Gastroesophageal sphincter (tissue), 4 donors: ENCODE measurements at places on chromosomes 4 and X.

DNA sequence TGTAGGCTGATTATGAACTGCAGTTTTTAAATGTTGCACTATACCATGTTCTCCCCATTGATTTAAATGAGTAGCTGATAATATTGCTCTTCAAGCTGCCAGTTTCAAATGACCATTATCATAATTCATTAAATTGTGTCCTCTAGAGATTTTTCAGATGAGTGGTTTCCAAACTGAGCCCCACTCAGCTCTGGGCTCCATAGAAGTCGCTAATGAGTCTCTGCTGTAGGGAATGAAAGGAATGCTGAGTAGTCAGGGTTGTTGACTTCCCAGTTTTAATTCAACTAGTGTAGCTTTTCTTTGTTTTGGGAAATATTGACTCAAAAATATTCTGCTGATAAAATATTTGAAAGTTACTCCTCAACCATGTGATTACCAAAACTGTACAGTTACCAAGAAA lies 1081.1 kb downstream of the ARAP2 start:
- ATAC-seq, result no peak

GRCh38 chr4:10123227-10124101 lies 6.9 kb upstream of the WDR1 start:
- ATAC-seq, result peak; percentile 42

GRCh38 chrX:129472116-129472515 lies 51.2 kb downstream of the SMARCA1 start:
- no peak for ATAC-seq

DNA sequence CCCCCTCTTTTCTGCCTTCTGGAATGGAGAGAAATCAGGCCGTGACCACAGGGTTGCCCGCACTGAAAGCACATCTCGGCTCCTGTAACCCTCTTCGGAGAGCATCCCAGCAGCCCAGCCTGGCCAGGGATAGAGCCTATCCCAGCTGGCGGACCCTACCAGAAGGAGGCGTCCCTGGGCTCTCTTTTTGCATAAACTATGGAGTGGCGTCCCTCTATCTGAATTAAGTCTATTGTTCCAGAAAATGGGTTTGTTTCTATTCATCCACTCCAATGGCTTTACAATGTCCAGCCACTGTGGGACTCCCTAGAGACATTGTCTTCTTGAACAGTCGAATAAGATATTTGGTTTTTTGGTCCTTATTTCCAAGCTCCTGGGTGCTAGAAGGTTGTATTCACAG lies 689 bp upstream of the NHSL2 start:
- ATAC-seq, result no peak

GRCh38 chrX:80917919-80918318 lies 108.2 kb upstream of the BRWD3 start:
- no peak for ATAC-seq

DNA sequence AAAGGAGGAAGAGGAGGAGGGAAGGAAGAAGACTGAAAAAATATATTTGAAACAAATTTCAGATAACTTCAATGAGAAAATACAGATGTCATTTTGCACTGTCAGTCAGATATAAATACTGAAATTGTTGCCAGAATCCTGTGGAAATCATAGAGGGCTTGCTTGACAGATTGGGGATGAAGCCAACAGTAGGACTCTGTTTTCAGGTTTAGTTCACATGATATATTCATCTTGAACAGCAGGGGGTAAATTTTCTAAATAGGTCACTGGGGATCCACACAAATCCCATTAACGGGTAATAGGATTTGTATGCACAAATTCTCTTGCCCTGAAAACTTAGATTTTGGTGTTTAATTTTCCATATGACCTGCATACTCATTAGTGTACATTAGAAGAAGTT lies 103.3 kb upstream of the PCDH18 start:
- ATAC-seq, result no peak

DNA sequence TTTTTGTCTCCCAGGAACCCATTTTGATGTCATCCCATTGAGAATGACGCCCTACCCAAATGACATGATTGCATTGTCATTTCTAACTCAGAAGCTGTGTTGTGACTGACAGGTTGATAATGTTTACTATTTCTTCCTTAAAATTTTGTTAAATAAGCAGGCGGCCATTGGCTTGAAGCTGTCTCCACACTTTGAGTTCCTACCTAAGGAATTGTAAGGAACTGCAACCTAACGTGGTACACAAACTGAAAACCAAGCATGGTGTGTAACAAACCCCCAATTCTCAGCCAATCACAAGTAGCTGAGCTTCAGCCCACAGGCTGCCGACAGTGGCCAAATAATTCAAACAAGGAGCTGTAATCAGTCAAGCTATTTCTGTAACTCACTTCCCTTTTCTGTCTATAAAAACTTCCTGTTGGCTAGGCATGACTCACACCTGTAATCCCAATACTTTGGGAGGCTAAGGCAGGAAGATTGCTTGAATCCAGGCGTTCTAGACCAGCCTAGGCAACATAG lies 2.9 kb upstream of the MND1 start:
- no peak for ATAC-seq

- no peak for ATAC-seq
Observed at GRCh38 chr4:2822461-2823300, 21.0 kb upstream of the ADD1 start.

- no peak for ATAC-seq
Observed at GRCh38 chr4:140186651-140187315, 32.8 kb upstream of the MAML3 start.

GRCh38 chr4:107618656-107619055 lies 101.4 kb downstream of the PAPSS1 start:
- ATAC-seq, result no peak

DNA sequence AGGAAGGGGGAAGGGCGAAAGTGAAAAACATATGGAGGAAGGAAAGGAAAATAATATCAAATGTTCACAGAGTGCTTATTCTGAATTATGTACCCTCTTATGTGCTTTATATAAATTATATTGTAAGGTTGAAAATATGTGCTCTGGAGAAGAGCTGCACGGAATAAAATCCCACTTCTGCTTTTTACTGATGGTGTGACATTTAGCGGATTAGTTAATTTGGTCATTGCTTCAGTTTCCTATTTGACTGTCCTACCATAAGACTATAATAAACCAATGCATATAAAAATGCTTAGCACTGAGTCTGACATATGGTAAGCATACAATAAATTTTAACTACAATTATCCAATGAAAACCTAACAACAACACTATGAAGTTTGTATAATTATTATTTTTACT lies 86.2 kb downstream of the NPFFR2 start:
- ATAC-seq, result no peak

DNA sequence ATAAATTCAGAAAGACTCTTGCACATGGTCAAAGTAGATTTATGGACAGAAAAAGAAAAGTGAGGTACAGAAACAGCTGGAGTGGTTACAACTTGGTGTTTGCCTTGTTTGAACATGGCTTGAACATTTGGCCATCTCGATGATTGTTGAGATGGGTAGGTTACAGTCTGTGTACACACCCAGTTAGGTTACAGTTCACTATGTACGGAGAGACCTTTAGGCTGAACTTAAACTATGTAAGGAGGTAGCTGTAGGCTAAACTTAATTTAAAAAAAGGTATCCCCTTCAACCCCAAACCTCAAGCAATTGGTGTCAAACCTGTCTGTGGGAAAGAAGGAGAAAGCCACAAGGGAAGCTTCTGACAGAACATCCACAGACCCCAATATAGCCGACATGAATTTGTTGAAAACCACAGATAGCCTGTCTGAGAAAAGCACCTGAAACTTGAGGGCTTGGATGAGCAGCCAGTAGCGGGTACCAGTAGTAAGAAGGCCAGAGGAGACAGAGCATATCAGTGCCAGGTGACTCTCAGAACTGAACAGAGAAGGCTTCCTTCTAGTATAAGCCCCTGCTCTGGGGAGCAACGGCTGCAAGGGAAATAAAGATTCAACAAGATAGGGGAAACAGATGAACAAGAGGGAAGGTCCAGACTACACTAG lies 247.9 kb upstream of the GALNTL6 start:
- ATAC-seq, result no peak

- ATAC-seq, result no peak
Observed at GRCh38 chr4:114597410-114598115, 1.0 kb upstream of the UGT8 start.

- ATAC-seq, result no peak
Observed at GRCh38 chr4:151702256-151702655, 58.6 kb downstream of the GATB start.

DNA sequence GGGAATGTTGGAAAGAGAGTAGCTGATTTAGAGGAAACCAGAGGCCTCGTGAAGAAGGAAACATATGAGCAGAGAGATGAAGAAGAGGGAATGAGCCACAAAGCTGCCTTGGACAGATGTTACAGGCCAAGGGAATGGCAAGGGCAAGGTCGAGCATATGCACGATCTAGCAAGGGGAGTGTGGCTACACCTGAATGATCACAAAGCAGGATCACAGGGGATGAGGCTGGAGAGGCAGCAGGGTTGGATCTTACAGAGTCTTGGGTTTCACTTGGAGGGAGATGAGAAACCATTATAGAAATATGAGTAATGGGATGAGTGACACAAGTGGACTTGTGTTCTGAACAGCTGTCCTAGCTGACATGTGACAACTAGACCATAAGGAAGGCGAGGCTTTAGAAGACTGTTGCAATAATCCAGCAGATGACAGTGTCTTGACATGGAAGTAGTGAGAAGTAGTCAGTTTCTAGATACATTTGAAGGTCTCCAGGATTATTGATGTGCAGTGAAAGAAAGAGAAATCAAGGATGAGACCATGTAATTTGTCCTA lies 58.7 kb downstream of the RASGEF1B start:
- ATAC-seq, result no peak

DNA sequence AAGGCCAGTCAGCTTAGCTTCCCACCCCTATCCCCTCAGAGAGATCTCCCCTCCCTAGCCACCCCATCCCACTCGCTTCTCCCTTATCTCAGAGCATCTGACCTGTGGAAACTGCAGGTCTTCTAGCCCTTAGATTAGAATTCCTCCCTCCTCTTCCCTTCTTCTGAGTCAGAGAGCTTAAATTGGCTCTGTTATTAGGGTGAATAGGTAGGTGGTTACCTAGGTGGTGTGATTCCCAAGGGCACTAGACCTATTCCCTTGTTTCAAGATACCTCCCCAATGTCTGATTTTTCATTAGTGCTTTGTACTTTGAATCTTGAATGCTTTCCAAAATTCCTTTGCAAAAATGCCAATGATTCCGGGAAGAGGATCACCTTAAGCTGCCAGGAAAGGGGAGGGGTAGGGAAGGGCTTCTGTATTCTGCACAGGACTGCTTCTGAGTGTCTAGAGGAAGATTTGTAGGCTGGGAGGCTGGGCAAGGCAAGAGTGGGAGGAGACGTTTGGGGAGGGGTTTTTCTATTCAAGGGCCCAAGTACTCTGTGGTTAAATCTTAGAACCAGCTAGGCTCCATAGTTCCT lies 24.5 kb upstream of the MSN start:
- ATAC-seq, result no peak

GRCh38 chr4:144267084-144267483 lies 126.6 kb upstream of the GYPA start:
- ATAC-seq, result no peak

DNA sequence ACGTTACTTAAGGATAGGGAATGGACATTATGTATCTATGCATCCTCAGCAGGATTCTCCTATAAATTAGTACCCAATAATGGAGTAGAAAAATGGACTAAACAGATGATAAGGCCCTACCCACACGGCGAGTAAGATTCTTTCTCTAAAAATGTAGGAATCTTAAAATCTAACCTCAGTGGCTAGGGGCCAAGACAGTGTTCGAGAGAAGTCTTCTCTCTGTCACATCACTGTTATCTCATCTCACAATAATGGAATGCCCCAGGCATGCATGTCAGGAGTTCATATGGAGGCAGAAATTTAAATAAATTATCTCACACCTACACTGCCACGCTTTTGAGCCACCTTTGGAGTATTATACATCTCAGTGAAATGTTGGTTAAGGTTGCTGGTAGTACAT lies 132.9 kb downstream of the LDB2 start:
- no peak for ATAC-seq

- no peak for ATAC-seq
Observed at GRCh38 chr4:97691111-97691605, 452.1 kb downstream of the STPG2 start.

DNA sequence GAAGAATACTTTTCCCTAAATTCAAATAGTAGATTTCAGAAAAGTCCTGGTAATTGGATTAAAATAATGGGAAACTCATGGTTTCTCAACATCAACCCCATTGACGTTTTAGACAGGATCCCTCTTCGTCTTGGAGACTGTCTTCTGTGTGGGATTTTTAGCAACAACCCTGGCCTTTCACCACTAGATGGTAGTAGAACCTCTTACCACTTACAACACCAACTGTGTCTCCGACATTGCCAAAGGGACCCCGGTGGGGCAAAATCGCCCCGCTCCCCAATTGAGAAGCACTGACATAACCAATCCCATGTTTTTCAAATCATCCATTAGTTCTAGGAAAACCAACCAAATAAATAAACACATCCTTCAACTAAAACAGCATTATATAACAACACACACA lies 16.9 kb upstream of the ANOS1 start:
- ATAC-seq, result no peak

DNA sequence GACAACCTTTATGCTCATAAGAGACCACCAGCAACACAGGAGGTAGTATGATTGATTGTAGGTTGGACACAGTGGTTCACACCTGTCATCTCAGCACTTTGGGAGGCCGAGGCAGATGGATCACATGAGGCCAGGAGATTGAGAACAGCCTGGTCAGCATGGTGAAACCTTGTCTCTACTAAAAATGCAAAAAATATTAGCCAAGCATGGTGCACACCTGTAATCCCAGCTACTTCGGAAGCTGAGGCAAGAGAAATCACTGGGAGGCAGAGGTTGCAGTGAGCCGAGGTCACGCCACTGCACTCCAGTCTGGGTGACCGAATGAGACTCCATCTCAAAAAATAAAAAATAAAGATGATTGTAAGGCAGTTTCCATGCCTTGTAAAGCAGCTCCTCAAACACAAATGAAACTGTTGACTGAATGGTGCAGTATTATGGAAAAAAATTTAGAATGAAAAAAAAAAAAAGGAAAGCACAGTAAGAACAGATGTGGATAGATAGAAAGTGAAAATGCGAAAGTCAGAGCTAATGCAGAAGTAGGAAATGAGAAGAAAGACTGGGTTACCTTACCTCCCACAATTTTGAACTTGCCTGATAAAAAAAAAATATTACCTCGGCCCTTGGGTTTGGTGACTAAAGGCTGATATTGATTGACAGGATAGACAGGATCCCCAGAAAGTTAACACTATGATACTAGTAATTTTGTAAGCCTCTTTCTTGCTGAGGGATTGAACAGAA lies 249.2 kb upstream of the TRAM1L1 start:
- no peak for ATAC-seq

- ATAC-seq, result no peak
Observed at GRCh38 chrX:76971393-76972376, 475.5 kb upstream of the FGF16 start.

DNA sequence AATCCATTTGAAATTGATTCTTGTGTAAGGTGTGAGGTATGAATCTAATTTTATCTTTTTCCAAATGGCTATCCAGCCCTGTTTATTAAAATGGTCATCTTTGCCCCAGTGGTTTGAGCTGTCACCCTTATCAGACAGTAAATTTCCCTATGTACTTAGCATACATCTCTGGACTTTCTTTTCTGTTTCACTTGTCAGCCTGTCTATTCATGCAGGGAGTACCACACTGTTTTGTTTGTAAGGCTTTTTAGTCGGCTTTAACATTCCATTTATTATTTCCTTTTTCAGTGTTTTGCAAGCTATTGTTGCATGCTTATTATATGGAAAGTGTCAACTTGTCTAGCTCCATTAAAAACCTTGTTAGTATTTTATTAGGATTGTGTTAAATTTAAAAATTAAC lies 155.8 kb downstream of the STAG2 start:
- no peak for ATAC-seq
